ENCODE measurements at places on chromosomes 5 and 9.

GRCh38 chr5:76746677-76747076, 30.8 kb downstream of the F2R start:
- DNase-seq, result no peak

DNA sequence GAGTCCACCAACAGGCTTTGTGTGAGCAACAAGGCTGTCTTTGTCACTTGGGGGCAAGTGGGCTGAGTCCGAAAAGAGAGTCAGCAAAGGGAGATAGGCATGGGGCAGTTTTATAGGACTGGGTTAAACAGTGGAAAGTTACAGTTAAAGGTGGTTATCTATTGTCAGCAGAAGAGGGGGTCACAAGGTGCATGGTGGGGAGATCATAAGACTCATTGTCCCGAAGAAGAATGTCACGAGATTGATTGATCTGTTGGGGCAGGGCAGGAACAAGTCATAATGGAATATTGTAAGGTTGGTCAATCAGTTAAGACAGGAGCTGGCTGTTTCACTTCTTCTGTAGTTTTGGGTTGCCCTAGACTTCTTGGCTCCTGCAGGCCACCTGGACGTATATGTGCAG, 7.6 kb upstream of the HMGCS1 start:
- no peak for DNase-seq

GRCh38 chr5:79990205-79990597, 861 bp downstream of the MTX3 start:
- peak; percentile 0 for DNase-seq

- DNase-seq, result no peak
Measured at GRCh38 chr9:19481971-19482404, 73.2 kb downstream of the ACER2 start.

DNA sequence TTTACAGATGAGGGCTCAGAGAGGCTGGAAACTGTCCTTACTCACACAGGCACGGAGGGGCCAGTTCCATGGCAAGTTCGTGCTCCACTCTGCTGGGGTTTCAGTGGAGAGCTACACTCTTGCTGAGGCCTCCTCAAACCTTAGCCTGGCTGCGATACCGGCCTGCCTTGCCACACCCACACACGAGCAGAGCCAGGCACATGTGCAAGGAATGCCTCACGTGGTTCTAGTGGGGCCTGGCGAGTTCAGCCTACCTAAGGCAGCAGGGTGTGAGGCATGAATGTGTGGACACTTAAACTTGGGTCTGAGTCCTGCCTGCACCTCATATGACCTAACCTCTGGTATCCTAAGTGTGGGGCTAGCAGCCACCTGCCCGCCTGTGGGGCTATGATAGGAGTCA, 21.5 kb upstream of the PRDM12 start:
- DNase-seq, result no peak

DNA sequence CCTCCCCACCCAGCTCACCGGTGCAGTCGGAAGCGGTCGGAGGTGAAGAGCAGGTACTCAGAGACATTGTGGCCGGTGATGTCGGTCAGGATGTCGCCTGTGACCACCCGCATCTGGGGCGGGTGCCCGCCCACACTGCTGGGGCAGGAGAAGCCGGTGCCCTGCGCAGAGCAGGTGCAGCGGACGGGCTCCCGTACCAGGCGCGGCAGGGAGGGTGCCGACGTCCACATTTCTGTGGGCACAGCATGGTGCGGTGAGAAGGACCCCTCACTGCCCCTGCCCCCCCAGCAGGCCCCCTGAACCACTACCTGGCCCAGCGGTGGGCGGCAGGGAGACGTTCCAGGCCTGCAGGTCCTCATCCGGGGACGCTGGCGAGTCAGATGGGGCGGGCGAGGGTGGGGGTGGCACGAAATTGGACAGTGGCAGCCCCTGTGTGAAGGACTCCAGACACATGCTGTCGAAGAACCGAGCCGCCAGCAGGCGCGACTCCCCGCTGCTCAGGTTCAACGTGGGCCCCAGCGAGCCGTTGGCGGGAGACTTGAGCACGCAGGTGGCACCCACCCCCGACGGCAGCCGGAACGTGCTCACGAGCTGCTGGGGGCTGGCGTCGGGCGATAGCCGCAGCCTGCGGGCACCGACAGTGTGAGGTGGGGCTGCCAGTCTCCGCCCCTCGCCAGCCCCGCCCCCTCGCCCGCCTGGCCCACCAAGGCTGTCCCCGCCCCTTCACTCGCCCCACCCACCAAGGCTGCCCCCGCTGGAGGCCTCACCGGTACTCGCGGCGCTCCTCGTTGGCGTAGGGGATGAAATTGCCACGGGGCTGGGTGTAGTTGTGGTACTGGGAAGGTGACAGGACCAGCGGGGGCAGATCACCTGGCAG, 15.1 kb downstream of the ABCA2 start:
- no peak for DNase-seq

DNA sequence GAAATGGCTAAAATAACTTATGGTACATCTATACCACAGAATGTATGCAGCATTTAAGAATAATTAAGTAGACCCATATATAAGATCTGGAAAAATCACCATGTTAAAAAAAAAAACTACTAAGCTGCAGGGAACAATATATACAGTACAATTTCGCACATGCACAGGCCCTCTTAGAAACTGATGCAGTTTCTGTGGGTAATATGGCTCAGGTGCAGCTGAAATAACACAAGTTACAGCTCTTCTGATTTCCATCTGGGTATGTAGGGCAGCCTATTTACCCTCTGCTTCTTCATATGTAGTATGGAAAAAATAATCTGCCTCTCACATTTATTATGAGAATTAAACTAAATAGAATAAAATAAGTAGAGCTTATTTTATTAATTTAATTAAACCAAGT, 82.9 kb downstream of the YIPF5 start:
- DNase-seq, result no peak

DNA sequence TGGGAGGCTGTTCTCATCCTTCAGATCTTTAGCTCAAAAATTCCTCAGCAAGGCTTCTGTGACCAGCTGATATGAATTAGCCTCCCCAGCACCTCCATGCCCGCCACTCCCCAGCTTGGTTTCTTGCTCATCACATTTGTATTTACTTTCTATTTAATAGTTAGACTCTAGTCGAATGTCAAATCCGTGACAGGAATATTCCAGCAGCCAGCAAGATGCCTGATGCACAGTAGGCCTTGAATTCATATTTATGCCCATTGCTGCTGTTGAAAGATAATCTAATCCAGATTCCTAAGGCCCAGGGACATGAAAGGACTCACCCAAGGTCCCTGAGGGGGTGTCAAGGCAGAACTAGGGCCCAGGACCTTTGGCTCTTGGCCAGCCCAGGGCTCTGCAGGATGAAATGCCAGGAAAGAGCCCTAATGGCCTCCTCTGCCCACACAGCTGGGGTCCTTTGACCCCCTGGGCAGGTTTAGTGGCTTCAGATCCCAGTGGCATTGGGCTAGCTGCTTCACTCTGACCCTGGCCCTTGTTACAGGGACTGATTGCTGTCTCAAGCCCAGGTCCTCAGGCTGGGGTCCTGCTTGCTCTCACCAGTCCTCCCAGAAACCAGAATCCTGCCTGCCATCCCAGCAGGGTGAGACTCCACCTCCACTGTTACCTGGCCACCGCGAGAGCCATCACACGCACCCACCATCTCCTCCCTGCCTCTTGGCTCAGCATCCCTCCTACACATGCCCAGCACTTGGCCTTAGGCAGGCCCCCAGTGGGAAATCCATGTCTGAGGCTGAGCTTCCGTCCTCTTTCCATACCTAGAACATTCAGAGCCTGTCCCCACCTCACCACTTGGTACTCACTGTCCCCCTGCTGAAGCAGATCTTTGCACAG, 7.3 kb downstream of the CSF1R start:
- DNase-seq, result no peak

DNA sequence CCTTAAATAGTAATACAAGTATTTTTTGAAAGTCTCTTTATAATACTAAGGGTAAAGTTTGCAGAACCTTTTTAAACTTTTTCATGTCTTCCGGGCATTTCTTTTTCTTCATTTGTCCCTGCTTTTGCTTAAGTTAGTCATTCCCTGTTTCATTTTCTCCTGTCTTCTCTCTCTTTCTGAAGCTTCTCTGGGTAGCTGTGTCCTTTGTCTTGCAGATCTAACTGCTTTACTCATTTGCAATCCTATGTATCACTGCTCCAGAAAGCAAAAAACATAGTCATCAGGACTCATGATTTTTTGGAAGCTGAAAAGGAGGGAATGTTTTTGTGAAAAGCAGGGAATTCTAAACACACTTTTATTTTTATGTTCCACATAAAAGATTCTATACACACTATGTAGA, 301.7 kb downstream of the MRPS30 start:
- DNase-seq, result no peak

DNA sequence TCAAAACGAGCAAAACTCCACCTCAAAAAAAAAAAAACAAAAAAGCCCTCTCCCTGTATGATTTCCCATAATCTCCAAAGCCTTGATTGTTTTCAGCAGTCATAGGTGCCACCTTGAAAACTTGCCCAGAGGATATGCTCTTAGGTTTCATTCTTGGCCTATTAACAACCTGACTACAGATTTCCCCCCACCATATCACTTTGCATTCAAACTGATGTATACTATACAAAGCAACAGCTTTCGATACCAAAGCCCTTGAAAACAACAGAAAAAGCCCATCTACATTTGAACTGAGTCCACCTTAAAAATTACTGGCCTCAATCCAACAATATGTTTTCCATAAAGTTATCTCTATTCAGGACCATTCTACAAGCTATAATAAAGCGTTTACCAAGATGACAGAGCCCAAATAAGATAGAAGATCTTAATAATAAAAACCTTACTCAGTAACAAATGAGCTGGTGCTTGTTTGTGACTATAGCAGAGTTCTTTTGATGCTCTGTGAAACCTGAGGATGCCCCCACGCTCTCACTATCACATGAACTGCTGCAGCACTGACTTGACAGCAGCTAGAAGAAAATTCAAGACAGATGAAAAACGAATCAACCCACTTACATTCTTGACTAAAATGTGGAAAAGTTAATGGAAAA, 44.4 kb downstream of the FNBP1 start:
- DNase-seq, result no peak

DNA sequence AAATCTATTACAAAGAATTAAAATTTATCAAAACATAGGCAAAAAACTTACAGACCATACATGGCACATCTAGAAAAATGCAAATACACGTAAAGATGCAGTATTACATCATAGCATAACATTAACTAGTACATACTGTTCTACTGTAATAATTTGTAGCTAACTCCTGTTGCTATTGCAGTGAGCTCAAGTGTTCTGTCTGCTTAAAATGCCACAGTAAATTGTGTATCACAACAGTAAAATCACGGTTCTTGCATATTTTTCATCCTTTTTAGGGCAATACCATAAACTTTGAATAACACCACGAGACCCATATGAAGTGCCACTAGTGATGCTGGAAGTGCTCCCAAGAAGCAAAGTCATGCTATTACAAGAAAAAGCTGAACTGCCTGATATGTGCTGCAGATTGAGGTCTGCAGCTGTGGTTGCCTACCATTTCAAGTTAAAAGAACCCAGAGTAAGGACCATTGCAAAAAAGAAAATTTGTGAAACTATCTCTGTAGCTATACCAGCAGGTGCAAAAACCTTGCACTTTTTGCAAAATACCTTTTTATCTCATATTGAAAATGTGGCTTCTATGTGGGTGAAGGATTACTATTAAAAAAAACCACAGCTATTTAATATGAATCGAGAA, 14.2 kb downstream of the HOMER1 start:
- no peak for DNase-seq

GRCh38 chr5:179912386-179912785, 4.7 kb upstream of the TBC1D9B start:
- no peak for DNase-seq

- DNase-seq, result no peak
Measured at GRCh38 chr9:114852050-114852594, 46.3 kb upstream of the TNFSF15 start.

DNA sequence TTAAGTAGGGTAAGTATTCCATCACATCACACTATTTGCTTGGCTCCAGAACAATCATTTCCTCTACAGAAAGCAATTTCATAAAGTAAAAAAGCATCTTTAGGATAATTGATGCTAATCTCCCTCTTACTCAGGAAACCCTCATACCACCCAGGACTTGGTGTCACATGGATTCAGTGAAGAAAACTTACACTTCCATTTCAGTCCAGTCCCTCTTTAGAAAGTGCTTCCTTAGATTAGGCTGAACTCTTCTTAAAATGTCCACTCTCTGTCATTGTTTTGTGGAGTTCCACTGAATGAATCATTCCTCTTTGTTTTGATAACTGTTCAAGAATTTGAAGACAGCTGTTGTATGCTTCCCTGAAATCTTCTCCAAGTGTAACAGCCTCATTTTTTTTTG, 144.0 kb upstream of the ZNF462 start:
- DNase-seq, result no peak

DNA sequence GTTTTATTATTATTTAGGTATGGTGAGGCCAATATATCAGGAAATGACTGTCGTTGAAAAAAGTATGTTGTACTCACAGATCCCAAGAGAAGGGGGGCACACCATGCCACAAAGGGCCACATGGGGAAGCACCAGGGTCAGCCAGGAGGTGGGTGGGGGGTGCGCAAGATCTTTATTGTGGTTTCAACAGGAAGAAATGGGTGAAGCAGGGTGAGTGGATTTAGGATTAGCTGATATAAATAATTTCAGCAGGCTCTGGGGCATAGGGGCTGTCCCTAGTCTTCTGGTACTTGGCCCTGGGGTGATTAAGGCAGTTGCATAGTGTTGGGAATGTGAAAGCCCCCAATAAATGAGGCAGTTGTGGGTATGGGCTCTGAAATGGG, 8.6 kb downstream of the PDCD1LG2 start:
- no peak for DNase-seq

- no peak for DNase-seq
Measured at GRCh38 chr9:107684224-107684623, 194.7 kb upstream of the KLF4 start.

DNA sequence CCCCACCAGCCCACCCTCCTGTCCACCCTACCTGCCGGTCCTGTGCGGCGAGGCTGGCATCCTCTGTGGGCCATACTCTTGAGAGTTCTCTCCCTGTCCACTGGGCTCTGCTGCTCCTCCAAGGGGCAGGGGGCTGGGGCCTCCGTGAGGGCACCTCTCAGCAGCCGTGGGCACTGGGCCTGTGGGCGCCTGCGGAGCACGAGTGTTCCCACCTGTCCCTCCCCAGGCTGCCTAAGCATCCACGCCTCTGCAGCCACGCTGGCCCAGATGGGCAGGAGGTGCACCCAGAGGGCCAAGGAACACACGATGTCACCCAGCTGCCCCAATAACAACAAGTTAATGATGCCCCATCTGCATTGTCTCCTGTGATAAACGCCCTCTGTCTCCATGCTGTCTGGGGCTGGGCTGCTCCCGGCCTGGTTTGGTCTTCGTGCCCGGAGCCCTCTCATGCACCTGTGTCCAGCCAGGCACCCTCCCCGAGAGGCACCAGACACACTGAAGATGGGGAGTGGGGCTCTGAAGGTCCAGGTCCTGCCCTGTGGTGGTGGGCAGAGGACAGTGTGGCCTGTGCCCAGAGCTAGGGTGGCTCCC, 114.5 kb downstream of the RXRA start:
- no peak for DNase-seq

GRCh38 chr5:73256862-73257261, 83.9 kb downstream of the TMEM174 start:
- DNase-seq, result no peak

- no peak for DNase-seq
Measured at GRCh38 chr5:141412854-141413539, at the start of gene PCDHGA10. Gene PCDHGA10 (plus strand): TSS chr5:141412987. CDS start chr5:141413176, 189 bp downstream.
